Activated T-helper 1 cell treated with anti-CD3 and anti-CD28 coated beads, Interleukin-12 subunit alpha, Interleukin-12 subunit beta, Interleukin-2, Interleukin-4 antibody, amounts not matched to agents 30 ng/mL and 10 ng/mL and 1 ng/mL, durations not matched to agents 14 hours and 24 hours and 36 hours (primary cell): ENCODE measurements at places on chromosomes 3 and 15.

DNA sequence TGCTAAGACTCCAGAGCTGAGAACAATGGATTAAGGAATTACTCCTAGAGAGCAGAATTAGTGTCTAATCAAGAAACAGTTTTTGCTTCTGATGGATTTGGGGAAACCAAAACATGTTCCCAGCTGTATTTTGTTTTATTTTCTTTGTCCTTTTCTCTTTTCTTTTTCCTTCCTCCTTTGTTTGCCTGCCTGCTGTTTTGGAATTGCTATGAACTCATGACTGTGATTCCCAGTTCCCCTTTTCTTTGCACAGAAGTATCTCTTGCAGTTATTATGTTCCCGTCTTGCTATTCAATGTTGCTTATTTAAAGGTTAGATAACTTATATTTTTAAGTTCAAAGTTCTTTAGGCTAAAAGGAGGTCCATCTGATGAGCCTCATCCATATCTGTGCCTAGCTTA lies 77.0 kb upstream of the GBE1 start:
- no peak overlapping the region for H3K27ac ChIP-seq
- no peaks in the 10 kb centered on the region for H3K27me3 ChIP-seq
- no peaks in the 10 kb centered on the region for H3K36me3 ChIP-seq
- DNase-seq, result no peak

DNA sequence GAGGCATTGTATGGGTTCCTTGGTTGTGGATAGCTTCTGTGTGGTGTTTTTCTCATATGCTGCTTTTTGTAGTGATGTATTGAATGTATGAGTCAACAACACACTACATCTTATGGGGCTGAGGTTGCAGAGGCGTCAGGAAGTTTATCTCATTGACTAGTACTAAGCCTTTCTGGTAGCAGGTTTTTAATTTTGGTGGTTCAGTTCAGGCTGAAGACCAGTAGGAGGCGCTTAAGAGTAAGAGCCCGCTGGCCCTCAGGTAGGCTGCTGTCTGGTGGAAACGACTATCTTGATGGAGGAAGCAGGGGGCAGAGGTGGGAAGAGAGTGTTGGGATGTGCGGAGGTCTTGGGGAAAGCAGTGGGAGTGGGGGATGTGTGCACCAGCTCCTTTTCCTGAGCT lies 62.4 kb downstream of the RTP4 start:
- no peaks in the 10 kb centered on the region for H3K36me3 ChIP-seq
- H3K4me3 ChIP-seq, result no peak overlapping the region
- H3K27me3 ChIP-seq, result peaks cover 9% of the 10 kb centered on the region
- no peaks in the 10 kb centered on the region for H3K4me1 ChIP-seq

DNA sequence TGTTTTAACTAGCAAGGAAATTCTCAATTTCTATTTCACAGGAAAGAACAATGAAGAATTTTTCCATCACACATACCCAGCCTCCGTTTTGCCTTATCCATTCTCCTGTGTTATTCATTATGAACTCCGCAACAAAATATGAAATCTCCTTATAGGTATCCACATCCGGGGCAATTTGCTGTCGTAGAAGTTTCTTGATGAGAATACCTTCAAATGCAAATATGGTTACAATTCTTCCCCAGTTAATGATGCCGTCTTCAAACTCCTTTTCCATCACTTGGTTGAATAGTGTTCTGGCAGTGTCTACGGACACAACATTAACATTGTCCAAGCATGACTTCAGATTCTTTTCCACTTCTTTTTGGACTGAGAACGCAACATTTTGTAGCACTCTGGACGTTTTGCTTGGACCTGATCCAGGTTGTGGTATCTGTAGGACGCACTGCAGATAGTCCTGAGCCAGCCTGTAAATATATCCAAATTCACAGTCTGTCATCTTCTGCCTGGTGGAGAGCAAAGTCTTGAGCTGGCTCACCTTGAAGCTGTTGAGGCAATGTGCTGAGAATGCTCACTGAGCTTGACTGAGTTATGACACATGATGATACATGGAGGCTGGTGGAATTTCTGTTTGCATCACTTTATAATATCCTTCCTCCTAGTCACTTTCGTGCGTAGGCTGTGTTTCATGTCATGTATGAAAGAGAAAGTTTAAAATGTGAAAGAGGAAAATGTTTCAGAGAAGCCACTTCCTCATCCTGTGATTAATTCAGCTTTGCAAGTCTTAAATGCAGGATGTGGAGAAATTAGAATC lies at the start of gene BCL2A1:
Gene BCL2A1 (minus strand): TSS at position 573 of the 811 bp plus-strand sequence. CDS start 77 bp downstream, at position 496.
- H3K4me3 ChIP-seq, result peak within 1 kb of the TSS; percentile 96
- peak; percentile 64 for DNase-seq
- H3K4me1 ChIP-seq, result peaks cover 54% of the 10 kb centered on the region
- H3K36me3 ChIP-seq, result peaks cover 21% of the 10 kb centered on the region
- no peaks in the 10 kb centered on the region for H3K27me3 ChIP-seq
- H3K27ac ChIP-seq, result peak within 1 kb of the TSS; percentile 96

DNA sequence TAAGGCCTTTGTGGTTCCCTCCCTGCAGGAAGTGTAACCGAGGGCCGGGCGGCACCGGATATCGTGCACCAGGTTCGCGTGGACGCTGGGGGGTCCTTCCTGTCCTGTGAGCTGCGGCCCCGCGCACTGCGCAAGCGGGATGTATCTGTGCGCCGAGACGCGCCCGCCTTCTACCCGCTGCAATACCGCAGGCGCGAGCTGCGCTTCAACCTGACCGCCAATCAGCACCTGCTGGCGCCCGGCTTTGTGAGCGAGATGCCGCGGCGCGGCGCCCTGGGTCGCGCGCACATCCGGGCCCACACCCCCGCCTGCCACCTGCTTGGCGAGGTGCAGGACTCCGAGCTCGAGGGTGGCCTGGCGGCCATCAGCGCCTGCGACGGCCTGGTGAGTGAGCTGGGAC lies 35.9 kb downstream of the SAXO2 start:
- peaks cover 6% of the 10 kb centered on the region for H3K4me1 ChIP-seq
- no peak overlapping the region for H3K27ac ChIP-seq
- H3K36me3 ChIP-seq, result no peaks in the 10 kb centered on the region
- H3K27me3 ChIP-seq, result peaks cover 8% of the 10 kb centered on the region
- DNase-seq, result peak; percentile 20

DNA sequence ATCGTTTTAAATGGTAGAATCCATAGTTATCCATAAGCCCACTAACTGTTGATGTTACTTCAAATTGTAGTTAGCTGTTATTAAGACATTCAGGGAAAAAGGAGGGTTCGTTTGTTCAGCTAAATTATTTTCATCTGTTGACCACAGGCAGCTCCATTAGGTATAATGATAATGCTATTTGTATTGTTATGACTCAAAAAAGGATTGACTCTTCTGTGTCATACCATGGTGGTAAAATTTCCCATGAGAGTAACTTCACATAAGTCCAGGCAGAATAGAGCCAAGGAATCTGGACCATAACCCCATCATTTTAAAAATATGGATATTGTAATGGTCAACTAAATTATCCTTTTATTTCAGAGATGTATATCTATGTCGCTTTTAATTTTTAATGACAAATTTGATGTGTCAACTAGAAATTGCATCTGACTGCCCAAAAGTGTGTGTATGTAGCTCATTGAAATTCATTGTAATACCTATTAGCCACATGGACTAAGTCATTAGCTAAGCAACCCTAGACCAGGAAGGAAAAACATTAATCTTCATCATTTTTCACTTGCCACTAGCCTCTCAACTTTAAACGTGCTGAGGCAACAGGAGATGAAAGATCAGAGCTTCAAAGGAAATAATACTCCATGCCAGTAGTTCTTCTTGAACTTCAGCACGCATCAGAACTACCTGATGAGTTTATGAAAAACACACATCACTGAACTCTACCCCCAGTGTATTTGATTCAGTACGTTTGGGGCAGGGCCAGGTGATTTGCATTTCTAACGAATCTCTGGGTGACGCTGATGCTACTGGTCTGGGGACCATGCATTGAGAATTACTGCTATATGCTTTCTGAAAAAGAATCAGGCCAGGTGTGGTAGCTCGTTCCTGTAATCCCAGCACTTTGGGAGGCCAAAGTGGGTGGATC lies 537.7 kb downstream of the UNC13C start:
- no peaks in the 10 kb centered on the region for H3K27me3 ChIP-seq
- no peak for DNase-seq
- no peaks in the 10 kb centered on the region for H3K36me3 ChIP-seq

DNA sequence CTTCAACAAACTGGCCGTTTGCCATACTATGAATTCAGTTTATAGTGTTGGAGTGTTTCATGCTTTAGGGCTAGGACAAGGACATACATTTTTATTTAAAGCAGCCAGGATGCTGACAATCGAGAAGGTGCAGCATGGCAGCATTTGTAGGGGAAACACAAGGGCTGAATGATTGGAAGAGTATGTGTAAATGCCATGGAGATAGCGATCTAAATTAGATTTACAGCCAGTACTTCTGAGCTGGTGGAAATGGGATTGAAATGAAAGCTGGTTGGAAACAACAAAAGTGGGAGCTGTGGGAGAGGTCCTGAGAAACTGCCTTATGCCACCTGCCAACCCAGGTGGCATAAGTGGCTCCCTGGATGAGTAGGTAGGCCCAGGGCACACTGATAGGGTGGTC lies 209.9 kb upstream of the MRPL3 start:
- peak overlapping the region; percentile 19 for H3K27ac ChIP-seq
- no peak for DNase-seq
- H3K4me1 ChIP-seq, result peaks cover 9% of the 10 kb centered on the region
- H3K36me3 ChIP-seq, result no peaks in the 10 kb centered on the region

GRCh38 chr15:56736881-56737707 lies 3.8 kb upstream of the ZNF280D start:
- peaks cover 11% of the 10 kb centered on the region for H3K27me3 ChIP-seq
- no peak for DNase-seq
- peaks cover 6% of the 10 kb centered on the region for H3K36me3 ChIP-seq
- H3K27ac ChIP-seq, result no peak overlapping the region

DNA sequence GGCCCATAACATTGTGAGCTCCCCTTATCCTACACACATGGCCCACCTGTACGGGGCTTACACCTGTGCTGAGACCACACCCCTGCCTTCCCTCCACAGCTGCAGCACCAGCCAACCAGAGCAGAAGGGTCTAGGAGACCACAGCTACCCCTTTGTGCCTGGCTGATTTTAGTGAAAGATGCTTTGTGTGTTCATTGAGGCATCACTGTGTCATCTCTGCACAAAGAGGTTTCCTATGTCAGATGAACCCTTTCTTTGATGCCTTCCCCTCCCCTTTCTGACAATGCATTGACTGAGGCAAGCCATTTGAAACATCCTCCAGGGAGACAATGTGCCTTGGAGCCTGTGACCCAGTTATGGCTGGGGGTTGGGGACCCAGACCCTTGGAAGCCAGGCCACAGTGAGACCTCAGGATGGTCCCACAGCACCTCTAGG lies 54.9 kb upstream of the SLC7A14 start:
- no peaks in the 10 kb centered on the region for H3K27me3 ChIP-seq
- no peak overlapping the region for H3K27ac ChIP-seq
- H3K36me3 ChIP-seq, result no peaks in the 10 kb centered on the region
- no peak for DNase-seq

- H3K27ac ChIP-seq, result peak within 1 kb of the TSS; percentile 90
- H3K27me3 ChIP-seq, result no peaks in the 10 kb centered on the region
- H3K36me3 ChIP-seq, result peaks cover 14% of the 10 kb centered on the region
- H3K4me1 ChIP-seq, result peaks cover 33% of the 10 kb centered on the region
Observed at GRCh38 chr3:44861412-44862225, at the start of gene TMEM42. TMEM42 (plus strand) TSS chr3:44861912; CDS start chr3:44861925, 13 bp downstream.

GRCh38 chr3:87047852-87048251 lies 56.9 kb upstream of the VGLL3 start:
- H3K4me3 ChIP-seq, result no peak overlapping the region
- peaks cover 1% of the 10 kb centered on the region for H3K27me3 ChIP-seq
- DNase-seq, result no peak
- H3K27ac ChIP-seq, result no peak overlapping the region

GRCh38 chr3:168117059-168117458 lies 21.3 kb upstream of the GOLIM4 start:
- no peaks in the 10 kb centered on the region for H3K36me3 ChIP-seq
- no peak overlapping the region for H3K4me3 ChIP-seq
- no peak overlapping the region for H3K27ac ChIP-seq
- no peak for DNase-seq
- H3K27me3 ChIP-seq, result no peaks in the 10 kb centered on the region

GRCh38 chr3:104018541-104018940 lies 1348.2 kb upstream of the ALCAM start:
- H3K4me1 ChIP-seq, result no peaks in the 10 kb centered on the region
- H3K4me3 ChIP-seq, result no peak overlapping the region
- no peaks in the 10 kb centered on the region for H3K36me3 ChIP-seq
- H3K27me3 ChIP-seq, result no peaks in the 10 kb centered on the region
- no peak overlapping the region for H3K27ac ChIP-seq

GRCh38 chr15:38642689-38643270 lies 78.2 kb upstream of the RASGRP1 start:
- peaks cover 19% of the 10 kb centered on the region for H3K36me3 ChIP-seq
- DNase-seq, result no peak
- no peaks in the 10 kb centered on the region for H3K27me3 ChIP-seq
- H3K4me1 ChIP-seq, result peaks cover 57% of the 10 kb centered on the region
- H3K27ac ChIP-seq, result no peak overlapping the region

- H3K4me1 ChIP-seq, result peaks cover 64% of the 10 kb centered on the region
- H3K4me3 ChIP-seq, result peak overlapping the region; percentile 41
- H3K27me3 ChIP-seq, result no peaks in the 10 kb centered on the region
- H3K36me3 ChIP-seq, result peaks cover 26% of the 10 kb centered on the region
Observed at GRCh38 chr3:9422712-9423424, 25.5 kb downstream of the SETD5 start.

- H3K27me3 ChIP-seq, result no peaks in the 10 kb centered on the region
- no peaks in the 10 kb centered on the region for H3K36me3 ChIP-seq
- H3K27ac ChIP-seq, result no peak overlapping the region
- H3K4me3 ChIP-seq, result no peak overlapping the region
- no peak for DNase-seq
Observed at GRCh38 chr3:128334086-128334645, 132.5 kb downstream of the DNAJB8 start.

GRCh38 chr3:127629467-127630403 lies 750 bp downstream of the PODXL2 start:
- peaks cover 3% of the 10 kb centered on the region for H3K36me3 ChIP-seq
- H3K4me3 ChIP-seq, result peak overlapping the region; percentile 83
- peaks cover 51% of the 10 kb centered on the region for H3K27me3 ChIP-seq
- H3K4me1 ChIP-seq, result peaks cover 16% of the 10 kb centered on the region
- peak overlapping the region; percentile 62 for H3K27ac ChIP-seq
- peak; percentile 9 for DNase-seq

DNA sequence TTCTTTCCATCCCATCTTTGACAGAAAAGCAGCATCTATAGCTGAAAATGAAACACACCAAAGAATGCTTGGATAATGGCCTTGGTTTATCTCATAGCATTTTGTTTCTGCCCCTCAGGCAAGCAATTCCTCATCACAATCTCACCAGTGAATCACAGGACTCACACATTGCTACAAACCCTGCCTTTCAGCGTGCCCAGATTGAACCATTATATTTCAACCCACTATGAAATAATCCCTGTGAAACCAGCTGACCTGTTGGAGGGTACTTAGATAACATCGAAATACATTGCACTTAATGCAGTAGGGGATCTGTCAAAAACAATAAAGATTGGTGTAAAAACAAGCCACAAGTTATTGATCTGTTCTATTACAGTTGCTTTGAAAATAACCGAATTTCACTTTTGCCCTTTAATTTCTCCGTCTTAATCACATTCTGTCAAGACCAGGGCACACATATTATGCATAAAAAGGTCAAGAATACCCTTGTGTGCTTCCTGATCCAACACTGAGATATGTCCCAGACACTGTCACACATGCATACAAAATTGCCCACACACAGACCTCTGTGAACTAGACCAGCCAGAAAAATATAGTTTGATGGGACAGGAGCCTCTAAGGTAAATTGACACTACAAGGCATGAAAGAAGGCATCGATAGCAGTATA lies 839.8 kb downstream of the NTRK3 start:
- H3K4me3 ChIP-seq, result no peak overlapping the region
- H3K27me3 ChIP-seq, result no peaks in the 10 kb centered on the region
- H3K27ac ChIP-seq, result no peak overlapping the region
